HuH-7.5 (cell line): ENCODE measurements at places on chromosomes 11 and 22.

- no peak for DNase-seq
These were observed 161.3 kb upstream of the UBASH3B start for GRCh38 chr11:122494221-122494620.

DNA sequence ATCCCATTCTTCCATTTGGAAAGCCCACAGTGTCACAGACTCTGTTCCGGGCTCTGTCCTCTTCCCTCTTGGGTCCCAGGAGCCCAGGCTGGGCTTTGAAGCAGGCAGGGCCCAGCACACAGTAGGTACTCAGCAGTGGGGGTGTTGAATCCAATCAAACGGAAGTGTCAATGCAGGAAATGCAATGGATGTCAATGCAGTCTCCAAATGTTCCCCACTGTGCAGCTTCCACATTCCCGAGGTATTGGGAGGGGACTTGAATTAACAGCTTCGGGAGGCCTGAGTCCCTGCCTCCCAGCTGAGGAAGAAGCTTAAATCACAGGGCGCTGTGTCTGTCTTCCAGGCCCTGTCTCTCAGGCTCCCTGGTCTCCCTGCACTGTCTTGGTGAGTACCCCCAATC is 21.8 kb upstream of the SMIM35 start:
- no peak for DNase-seq

- no peak for DNase-seq
These were observed 42.7 kb downstream of the CYTH4 start for GRCh38 chr22:37325039-37325395.

DNA sequence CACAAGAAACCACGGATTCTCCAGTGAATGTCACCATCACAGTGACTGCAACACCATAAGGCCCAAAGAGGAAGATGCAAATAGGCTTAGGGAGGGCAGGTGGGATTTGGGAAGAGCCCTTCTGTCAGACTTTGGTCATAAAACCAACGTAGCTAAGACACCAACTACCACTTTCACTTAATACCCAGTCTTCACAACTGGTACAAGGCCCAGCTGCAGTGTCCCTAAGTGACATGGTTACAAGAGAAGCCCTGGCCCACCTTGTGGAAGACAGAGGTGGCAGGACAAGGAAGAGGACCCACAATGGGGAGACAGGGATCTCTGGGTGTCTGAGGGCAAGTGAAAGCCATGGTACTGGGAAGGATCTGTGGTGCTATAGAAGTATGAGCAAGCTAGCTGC is 10.0 kb downstream of the VSIG10L2 start:
- no peak for DNase-seq

DNA sequence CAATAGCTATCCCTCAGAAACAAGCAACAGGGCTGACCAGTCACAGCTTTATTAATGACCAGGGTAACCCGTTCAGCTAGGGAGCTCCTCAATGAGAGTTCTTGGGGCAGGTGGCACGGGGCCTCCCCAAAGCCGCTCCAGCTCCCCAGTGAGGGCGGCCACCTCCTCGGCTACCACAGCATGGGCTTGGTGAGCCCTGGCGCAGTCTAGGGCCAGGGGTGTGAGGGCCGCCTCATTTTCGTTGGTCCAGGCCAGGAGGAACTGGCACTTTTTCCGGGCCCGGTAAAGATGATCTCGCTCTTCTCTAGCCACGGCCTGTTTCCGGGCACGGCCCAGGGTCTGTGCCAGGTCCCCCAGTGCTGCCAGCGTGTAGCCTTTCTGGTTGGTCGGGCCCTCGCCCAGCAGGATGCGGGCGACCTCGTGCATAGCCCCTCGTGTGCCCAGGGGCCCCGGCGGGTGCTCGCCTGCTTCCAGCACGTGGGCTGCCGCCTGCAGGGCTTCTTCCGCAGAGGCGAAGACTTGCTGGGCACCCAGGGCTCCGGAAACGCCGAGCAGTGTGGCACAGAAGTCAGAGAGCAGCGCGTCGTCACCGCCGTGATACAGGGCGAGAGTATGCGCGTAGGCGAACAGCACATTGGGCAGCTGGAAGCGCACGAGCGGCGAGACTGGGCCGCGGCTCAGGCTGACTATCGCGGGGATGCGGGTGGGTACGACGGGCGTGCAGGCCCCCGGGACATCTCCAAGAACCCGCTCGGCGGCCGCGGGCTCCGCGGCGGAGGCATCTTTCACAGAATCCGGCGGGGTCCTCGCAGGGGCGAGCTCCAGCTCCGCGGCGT is 913 bp downstream of the ZNHIT2 start:
- no peak for DNase-seq

DNA sequence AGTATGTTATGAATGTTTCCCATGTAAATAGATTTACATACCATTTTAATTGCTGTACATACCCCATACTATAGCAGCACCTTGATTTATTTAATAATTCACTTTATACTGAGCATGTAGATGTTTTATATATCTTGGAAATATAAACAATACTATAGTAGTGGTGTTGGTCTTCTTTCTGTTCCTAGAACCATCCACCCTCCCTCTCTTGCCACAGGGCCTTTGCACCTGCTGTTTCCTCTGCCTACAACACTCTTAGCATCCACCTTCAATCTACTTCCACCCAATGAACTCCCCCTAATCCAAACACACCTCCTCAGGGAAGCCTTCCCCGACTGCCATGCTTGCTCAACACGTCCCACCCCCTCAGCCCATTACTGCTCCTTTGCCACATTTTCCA is 30.2 kb downstream of the TESMIN start:
- no peak for DNase-seq

DNA sequence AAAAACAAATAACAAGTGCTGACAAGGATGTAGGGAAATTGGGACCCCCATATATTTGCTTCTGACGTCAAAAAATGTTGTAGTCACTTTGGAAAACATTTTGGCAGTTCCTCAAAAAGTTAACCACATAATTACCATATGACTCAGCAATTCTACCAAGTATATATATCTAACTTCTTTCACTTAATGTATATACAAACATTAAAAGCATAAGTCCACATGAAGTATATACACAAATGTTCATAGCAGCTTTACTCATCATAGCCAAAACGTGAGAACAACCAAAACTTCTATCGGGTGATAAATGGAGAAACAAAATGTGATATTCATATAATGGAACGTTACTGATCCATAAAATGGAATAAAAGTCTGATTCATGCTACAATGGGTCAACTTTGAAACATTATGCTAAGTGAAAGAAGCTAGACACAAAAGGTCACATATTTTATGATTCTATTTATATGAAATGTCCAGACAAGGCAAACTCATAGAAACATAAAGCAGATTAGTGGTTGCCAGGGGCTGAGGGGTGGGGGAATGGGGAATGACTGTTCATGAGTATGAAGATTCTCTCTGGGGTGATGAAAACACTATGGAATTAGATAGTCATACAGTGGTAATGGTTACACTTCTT is 48.7 kb upstream of the TEAD1 start:
- no peak for DNase-seq
